ENCODE measurements at places on chromosomes 12 and 14. TPM values are rescaled to one million over a fixed set of nuclear protein-coding genes. Genes with fewer than 3 reads are reported as not detected.

KRT6C gene
- total RNA-seq = not detected

LAG3 gene
- total RNA-seq = 0.60 TPM

CLEC14A gene
- total RNA-seq = 27.9 TPM

DBX2 gene
- total RNA-seq = 0.22 TPM

MEG3 gene
- total RNA-seq = 371 TPM

KERA gene
- total RNA-seq = 52.3 TPM

PLBD1 gene
- 13.8 TPM for total RNA-seq

CLEC1B gene
- total RNA-seq = 1.5 TPM

GPR84 gene
- total RNA-seq = 0.16 TPM

SRGAP1 gene
- total RNA-seq = 13.7 TPM

SERPINA10 gene
- total RNA-seq = not detected

VRTN gene
- total RNA-seq = not detected

TAS2R30 gene
- 37.2 TPM for total RNA-seq

RDH12 gene
- 2.6 TPM for total RNA-seq

CRIP1 gene
- total RNA-seq = 18.5 TPM

TROAP gene
- 6.2 TPM for total RNA-seq

RNASE1 gene
- total RNA-seq = 65.1 TPM

GZMH gene
- not detected for total RNA-seq

KRT71 gene
- 0.77 TPM for total RNA-seq

STK38L gene
- total RNA-seq = 57.7 TPM

SLC6A13 gene
- 37.5 TPM for total RNA-seq

OAS3 gene
- 10.3 TPM for total RNA-seq

FLRT2 gene
- total RNA-seq = 89.6 TPM

GLIPR1L1 gene
- total RNA-seq = not detected

NRIP2 gene
- 3.7 TPM for total RNA-seq

PRKAG1 gene
- total RNA-seq = 35.6 TPM

AGAP2 gene
- total RNA-seq = 7.3 TPM

MSI1 gene
- total RNA-seq = 121 TPM

EFCAB11 gene
- 24.6 TPM for total RNA-seq

POTEM gene
- total RNA-seq = not detected

DUSP16 gene
- total RNA-seq = 46.8 TPM

CD27 gene
- not detected for total RNA-seq

MANSC4 gene
- total RNA-seq = not detected

ATP2B1 gene
- total RNA-seq = 177 TPM

FOXM1 gene
- total RNA-seq = 3.8 TPM

PTCSC3 gene
- not detected for total RNA-seq

KLRC2 gene
- not detected for total RNA-seq

COX8C gene
- not detected for total RNA-seq

KLRC1 gene
- 0.27 TPM for total RNA-seq

FCF1 gene
- total RNA-seq = 39.0 TPM

SYCP3 gene
- total RNA-seq = not detected

ZFP36L1 gene
- 271 TPM for total RNA-seq

FOXG1 gene
- total RNA-seq = 1.2 TPM

TIMM9 gene
- 37.7 TPM for total RNA-seq

EML5 gene
- 45.7 TPM for total RNA-seq

B3GNT4 gene
- 0.88 TPM for total RNA-seq

IQSEC3 gene
- total RNA-seq = 13.0 TPM

ZC2HC1C gene
- 2.5 TPM for total RNA-seq

TRHDE gene
- 23.5 TPM for total RNA-seq

MDGA2 gene
- total RNA-seq = 25.9 TPM

TAS2R20 gene
- 20.5 TPM for total RNA-seq
